Large intestine (tissue), 12 donors: ENCODE measurements at places on chromosomes 6 and 20. TPM values are rescaled to one million over a fixed set of nuclear protein-coding genes. Genes with fewer than 3 reads are reported as not detected.

DNA sequence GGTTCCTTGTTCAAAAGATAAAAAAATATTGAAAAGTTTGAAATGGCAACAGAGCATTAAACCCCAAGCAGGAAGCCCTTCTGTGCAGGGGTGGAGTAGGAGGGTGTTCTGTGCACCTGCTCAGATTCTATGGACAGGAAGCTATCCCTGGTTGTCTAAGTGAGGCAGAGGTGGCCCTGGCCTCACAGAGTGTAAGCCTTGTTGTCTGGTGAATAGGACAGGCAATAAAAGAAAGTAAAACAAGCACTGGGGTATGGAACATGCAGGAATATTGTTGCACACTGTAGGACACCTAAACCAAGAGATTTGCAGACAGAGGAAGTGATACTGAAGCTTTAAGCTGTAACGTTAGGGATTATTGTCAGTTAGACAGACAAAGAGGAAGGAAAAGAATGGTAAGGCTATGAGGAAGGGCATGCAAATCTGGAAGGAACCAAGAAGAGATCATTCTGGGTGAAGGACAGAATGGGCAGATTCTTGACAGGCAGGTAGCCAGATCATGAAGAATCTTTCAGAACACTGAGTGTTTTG lies 66.8 kb downstream of the TBC1D7 start:
- no peak for DNase-seq

DNA sequence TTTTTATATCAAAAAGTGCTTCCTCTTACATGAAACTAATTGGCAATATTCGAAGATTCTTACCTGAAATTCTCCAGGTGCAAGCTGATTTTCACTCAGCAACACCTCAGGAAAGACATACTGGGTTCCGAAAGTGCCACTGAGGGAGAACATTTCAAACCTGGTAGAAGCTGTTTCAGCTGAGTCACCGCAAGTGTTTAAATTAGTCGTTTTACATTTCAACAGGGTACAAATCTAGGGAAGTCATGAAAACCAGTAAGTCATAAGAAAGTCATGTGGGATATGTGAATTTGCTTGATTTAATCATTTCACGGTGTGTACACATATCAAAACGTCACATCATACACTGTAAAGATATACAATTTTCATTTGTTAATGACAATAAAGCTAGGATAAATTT lies 25.3 kb upstream of the TAAR1 start:
- DNase-seq, result no peak

DNA sequence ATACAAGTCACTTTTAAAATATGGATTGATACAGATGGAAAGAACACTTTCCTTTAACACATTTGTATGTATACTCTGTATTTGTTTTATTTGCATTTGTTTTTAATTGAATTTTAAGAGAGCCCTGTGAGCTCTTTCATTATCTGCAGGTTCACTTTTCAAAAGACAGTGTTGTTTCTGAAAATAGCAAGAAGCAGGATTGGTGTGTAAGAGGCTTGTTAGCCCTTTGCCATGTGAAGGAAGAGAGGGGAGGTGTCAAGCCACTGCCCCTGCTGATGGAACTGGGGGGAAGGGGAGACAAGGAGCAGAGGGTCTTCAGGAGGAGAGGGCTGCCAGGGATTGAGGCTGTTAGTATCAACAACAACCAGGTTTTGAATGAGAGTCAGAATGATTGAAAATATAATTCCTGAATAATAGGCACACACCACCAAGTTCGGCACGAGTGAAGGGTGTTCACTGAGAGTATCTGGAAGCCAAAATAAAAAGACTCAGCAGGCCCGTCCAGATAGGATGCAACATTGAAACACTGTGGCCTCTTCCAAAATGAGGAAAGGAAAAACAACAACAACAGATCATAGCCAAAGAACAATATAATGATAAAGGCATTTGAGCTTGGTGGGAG lies 12.6 kb upstream of the PBOV1 start:
- DNase-seq, result no peak

- DNase-seq, result peak; percentile 26
These were observed 89.2 kb downstream of the RSPH3 start for GRCh38 chr6:158910484-158911440.

Gene RCAN2
- polyA plus RNA-seq, result 4.7 TPM

- DNase-seq, result no peak
These were observed 45.7 kb upstream of the TGM2 start for GRCh38 chr20:38210741-38211140.

Gene TSBP1
- polyA plus RNA-seq, result not detected

- no peak for DNase-seq
These were observed 228.4 kb downstream of the LRFN2 start for GRCh38 chr6:40358473-40359460.

DNA sequence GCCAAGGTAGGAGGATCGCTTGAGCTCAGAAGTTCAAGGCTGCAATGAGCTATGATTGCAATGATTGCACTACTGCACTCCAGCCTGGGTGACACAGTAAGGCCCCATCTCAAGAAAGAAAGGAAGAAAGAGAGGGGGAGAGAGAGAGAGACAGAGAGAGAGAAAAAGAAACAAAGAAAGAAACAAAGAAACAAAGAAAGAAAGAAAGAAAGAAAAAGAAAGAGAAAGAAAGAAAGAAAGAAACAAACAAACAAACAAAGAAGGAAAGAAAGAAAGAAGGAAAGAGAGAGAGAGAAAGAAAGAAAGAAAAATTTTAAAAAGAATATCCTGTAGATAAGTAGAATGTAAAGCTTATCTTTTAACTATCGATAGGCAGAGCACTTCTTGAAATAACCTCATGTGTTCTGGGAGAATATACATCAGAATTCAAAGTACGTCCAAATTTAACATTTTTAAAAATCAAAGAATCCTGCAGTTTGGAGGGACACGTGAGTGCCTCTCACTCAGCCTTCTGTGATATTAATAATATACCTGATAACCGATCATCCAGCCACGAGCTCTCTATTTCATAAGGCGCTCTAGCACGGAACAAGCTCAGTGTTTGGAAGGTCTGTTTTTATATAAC lies 25.2 kb downstream of the MYLK4 start:
- no peak for DNase-seq

Gene MTHFD1L
- polyA plus RNA-seq, result 11.7 TPM

Gene PROKR2
- polyA plus RNA-seq, result not detected

- no peak for DNase-seq
These were observed 90.6 kb upstream of the B3GAT2 start for GRCh38 chr6:71047417-71047816.

Gene ULBP3
- polyA plus RNA-seq, result 1.8 TPM

DNA sequence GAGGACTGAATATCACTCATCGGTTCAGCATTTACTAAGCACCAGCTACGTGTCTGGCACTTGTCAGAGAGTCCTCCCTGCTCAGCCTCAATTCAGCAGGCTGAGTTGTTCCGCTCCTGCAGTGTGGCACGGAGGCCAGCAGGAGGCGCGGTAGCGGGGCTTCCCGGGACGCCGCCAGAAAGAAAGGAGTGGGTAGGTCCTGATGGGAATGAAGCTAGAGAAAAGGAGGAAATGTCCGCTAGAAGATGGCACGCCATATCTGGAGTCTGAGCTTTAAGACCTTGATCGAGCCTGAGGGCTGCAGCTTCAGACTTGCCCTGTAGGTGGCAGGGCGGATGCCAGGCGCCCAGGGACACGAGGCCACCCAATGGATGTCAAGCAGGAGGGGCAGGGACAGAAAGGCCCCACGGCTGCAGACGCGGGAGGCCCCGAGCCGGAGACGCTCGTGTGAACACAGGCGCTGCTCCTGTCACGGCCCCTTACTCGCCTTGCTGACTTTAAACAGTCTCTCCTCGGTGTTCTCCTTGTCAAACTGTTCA lies 18.7 kb downstream of the SERPINB6 start:
- DNase-seq, result peak; percentile 92

GRCh38 chr20:63932606-63933160 lies 23.5 kb downstream of the UCKL1 start:
- DNase-seq, result no peak

DNA sequence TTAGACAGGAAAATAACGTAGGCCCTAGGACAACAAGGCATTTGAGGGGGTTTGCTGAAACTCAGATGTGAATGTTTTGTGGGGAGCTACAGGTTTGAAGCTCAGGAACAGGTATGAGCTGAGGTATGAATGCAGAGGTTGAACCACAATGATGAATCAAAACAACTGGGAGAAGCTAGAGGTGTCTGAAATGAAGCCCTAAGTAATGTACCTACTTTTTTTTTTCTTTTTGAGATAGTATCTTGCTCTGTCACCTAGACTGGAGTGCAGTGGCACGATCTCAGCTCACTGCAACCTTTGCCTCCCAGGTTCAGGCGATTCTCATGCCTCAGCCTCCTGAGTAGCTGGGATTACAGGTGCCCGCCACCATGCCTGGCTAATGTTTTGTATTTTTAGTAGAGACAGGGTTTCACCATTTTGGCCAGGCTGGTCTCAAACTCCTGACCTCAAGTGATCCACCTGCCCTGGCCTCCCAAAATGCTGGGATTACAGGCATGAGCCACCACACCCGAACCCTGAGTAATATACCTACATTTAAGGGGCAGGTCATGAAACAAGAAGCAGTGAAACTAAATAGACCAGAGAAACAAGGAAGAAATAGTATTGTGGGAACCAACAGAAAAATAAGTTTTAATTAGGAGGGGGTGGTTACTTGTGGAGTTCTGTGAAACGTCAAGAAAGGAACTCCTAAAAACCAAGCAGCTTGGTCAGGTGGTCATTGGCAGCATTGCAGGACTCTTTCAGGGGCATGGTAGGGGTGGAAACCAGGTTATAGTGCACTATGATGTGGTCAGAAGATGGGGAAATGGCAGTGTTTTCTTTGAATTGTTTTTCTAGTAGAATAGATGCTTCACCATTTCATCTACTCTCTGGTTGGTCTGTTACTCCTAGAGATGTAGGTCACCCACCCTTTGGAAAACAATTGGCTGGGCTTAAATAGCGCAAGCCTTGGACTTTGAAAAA lies 138.1 kb downstream of the CD164 start:
- no peak for DNase-seq

DNA sequence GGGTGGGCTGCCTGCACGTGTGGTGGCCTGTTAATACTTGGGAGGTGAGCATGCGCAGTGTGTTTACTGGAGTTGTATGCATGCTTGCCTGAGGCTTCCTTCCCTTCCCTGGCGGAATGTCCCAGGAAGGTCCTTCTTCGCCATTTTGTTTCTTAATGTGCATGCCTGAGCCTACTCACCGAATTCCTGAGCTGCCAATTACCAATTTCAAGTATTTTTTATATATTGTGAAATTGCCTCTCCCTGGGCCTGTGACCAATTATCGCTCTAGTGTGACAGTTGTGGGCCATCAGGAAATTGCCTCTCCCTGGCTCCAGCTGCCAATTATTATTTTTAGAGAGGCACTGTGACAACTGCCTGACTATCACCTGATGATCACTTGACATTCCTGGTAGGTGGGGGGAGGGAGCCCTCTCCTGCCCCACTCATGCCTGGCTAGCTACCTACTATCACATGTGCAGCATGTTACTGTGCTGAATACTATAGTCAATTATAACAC lies 70.0 kb downstream of the FAM50B start:
- no peak for DNase-seq

Gene HCRTR2
- 0.10 TPM for polyA plus RNA-seq

DNA sequence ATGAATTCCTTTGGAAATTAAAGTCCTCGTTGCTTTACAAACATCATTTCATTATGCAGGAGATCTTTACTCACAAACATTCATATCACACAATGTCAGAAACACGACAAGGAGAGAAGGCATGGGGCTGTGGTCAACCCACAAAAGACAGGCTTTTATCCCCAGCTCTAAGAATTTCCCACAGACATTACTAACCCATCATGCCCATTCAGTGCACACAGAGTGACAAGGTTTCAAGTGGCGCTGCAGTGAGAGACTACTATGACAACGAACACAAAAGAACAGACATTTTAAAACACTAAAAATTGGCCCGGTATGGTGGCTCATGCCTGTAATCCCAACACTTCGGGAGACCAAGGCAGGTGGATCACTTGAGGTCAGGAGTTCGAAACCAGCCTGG lies 579.8 kb upstream of the AGPAT4 start:
- DNase-seq, result no peak
